Activated gamma-delta T cell treated with anti-CD3 and anti-CD28 coated beads, Interleukin-2, amount 50 U/mL, for 16 hours (primary cell): ENCODE measurements at places on chromosomes 13 and 19.

- DNase-seq = no peak
Observed at GRCh38 chr13:112761701-112762689, 72.2 kb downstream of the ATP11A start.

- DNase-seq = no peak
Observed at GRCh38 chr19:7942981-7943443, 454 bp downstream of the TIMM44 start.

DNA sequence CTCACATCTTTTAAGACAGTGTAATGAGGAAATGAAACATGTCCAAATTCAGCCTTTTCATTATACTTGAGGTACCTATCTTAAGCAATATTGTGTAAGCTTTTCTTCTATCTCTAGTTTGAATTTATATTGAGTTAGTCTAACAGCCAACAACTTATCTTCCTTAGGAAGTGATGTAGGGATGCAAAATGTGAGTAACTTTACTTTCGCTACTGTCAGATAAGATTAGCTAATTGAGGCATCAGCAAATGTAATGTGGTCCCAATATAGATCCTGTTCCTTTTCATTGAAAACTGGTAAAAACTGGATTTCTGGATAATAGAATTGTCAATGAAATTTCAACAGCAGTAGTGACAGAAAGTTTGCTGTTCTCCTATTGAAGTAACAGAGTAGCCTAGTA is 902.2 kb downstream of the GPC5 start:
- no peak for DNase-seq

GRCh38 chr19:50735869-50736268 is 12.7 kb downstream of the CLEC11A start:
- DNase-seq = no peak

DNA sequence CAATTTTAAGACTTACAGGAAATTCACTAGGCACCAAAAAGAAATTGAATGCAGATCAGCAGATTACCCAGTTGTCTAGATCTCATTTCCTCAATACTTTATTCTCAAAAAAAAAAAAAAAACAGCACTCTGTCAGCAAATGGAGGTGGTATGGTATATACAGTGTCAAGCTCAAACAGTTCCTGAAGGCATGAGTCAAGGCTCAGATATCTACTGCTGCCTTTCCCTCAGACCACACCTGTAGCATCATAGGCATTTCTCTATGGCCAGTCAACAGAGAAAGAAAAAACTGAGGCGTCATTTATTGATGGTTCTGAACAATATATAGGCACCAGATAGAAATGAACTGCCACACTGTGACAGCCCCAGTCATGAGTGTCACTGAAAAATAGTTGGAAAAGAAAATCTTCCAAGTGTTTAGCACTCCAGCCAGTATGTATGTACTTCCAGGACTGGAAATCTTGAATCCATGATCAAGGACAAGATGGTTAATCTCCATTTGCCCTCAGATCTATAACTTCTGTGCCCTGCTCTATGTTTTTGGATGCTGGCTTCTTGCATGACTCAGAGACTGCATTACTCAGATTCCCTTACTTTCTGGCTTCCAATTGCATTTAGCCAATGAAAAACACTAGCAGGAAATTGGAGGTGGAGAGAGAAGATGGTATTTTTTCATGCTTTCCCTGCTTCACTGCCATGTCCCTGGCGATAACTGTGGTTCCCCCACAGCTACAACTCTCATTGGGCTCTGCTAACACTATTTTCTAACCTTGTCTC is 8.4 kb upstream of the COG3 start:
- DNase-seq = no peak

DNA sequence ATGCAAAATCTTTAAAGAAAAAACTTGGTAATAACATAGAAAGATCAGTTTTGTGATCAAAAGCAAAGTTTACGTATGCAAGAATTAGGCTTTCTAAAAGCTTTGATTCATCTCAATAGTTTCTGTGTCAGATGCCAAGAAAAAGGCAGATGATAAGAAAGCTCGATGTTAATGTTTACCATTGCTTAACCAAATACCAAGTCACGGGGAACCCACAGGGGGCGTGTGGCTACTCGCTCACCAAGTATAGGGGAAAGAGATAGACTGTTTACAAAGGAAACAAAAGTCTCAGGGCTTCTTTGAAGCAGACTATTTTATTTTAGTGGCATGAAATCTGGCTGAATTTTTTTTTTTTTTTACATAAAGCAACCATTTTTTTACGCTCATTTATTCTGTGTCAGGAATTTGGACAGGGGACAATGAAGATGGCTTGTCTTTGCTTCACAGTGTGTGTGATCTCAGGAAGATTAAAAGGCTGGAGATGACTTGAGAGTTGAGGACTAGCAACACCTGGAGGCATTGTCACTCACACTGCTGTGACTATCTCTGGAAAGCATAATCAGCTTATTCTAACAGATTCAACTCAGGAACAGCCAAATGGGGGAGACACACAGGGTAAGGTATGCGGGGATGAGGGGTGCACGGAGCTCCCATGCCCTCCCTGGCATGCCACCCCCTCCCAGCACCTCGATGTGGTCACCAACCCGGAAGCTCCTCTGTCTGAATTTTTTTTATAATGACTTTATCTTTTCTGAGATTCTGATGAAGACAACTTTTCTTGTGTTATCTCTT is 24.9 kb downstream of the RCBTB1 start:
- DNase-seq = no peak

- no peak for DNase-seq
Observed at GRCh38 chr19:7751157-7751783, 3.9 kb upstream of the CD209 start.

GRCh38 chr13:73816702-73817101 is 317.5 kb downstream of the KLF12 start:
- DNase-seq = no peak

- no peak for DNase-seq
Observed at GRCh38 chr13:82739881-82740280, 1142.4 kb downstream of the SLITRK1 start.

DNA sequence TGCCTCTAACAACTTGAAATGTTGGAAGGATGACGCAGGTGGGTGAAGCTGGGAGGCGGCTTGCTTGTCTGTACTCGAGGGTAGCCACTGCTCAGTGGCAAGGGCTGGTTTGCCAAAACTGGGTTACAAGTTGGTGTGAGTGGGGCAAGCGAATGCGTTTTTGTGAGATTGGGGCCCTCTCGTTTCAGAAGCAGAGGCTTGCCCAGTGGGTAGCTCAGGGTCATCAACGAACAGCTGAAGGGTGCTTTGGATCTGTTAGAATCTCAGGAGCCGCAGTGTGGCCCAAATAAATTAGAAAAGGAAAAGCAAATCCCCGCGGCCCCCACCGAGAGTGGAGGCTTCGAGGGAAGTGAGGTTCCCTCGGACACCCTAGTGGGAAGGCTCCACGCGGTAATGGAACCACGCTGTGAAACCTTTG is 7.3 kb downstream of the ATP4B start:
- DNase-seq = no peak

DNA sequence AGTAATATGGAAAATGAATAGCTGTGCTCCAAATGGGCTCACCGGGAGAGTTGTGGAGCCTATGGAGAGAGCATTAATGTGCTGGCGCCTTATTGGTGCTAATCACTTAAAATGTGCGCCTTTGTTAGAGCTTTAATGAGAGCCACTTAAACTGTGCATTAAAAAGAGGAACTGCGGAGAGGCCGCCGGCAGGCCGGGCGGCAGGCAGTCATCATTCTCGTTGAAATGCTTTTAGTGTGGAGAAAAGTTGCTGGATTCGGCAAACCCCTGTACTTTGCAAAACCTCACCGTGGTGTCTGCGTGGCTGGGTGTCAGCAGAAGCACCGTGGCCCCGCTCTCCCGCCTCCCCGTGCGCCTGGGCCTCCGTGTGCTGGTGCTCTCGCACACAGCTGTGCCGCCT is 105.5 kb downstream of the KDM4B start:
- DNase-seq = no peak

- no peak for DNase-seq
Observed at GRCh38 chr19:49359851-49360820, 2.1 kb downstream of the TEAD2 start.

GRCh38 chr19:51327066-51328001 is 14.6 kb downstream of the VSIG10L start:
- DNase-seq = no peak

GRCh38 chr19:16871871-16872270 is 16.9 kb upstream of the F2RL3 start:
- DNase-seq = no peak

DNA sequence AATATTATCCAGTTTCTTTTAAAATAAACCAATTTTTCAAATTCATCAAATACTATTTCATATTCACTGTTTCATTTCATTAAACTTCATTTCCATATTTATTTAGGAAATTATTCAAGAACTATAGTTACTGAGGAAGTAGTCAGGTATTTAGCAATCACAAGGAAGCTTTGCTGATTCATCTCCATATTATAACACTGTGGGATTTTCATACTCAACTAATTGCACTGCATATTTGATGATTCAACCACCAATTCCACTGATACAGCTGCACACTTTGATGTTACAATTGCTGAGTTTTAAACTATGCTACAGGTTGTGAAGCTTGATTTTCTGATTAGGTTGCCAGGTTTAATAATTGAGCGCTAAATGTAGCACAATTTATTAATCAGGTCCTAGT is 556.8 kb upstream of the SLITRK1 start:
- DNase-seq = no peak

DNA sequence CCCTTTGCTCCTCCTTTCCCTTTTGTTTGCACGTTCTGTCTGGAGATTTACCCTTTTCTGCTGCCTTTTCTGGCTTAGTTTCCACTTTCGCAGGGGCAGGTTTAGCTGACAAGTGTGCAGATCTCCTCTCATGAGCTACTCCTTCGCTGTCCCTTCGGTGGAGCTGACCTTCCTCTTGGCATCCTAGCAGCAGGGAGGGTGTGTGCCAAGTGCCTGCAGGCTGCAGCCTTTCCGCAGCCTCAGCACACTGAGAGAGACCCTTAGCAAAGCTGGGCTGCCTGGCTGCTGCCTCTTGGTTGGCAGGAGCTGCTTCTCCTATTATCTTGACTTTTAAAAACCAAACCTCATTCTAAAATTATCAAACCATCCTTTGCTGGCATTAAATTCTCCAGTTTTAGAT is 132.5 kb downstream of the DNAJC3 start:
- no peak for DNase-seq

DNA sequence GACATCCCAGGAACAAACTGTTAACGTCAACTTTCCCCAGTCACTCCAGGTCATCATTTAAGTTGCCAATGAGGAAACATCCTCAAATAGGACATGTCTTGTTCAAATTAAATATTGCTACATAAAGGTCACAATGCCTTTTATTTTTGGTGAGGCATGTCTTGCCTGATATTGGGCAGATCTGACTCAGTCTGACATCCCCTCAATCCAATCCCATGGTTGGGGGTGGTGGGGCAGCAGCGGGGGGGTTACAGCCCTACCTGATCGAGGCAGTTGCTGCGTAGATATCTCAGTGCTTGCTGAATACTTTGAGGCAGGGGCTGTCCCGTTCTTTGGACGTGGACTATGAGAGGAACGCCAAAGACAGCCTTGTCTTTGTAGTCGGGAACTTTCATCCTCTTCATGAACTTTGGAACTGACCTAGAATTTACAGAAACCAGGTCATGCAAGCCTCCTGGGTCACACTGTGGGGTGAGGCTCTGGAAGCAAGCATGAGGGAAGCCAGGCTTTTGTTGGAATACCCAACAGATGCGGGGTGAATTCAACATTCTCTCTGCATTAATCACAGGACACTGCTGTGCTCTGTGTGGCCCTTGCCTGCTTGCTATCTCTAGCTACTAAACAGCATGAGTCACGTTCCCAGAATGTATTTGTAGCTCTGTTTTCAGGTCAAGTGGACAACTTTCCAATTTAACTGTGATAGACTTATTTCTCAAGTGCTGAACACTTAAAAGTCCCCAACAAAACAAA is 109.8 kb downstream of the KL start:
- no peak for DNase-seq

DNA sequence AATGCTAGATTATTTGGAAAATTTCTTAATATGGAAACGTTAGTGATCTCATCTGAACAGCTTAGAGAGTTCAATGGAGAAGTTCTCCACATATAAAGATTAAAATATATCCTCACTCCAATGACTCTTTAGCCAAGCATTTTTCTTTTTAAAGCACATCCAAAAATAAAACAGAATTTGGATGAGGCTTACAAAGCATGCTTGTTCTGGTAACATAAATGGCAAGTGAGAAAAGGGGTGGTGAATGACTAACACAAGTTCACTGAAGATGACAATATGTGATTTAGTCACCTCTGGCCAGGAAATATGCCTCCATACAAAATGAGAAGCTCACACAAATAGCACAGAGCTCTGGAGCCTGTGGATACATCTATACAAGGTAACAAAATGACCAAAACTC is 253.0 kb downstream of the PCDH20 start:
- no peak for DNase-seq

DNA sequence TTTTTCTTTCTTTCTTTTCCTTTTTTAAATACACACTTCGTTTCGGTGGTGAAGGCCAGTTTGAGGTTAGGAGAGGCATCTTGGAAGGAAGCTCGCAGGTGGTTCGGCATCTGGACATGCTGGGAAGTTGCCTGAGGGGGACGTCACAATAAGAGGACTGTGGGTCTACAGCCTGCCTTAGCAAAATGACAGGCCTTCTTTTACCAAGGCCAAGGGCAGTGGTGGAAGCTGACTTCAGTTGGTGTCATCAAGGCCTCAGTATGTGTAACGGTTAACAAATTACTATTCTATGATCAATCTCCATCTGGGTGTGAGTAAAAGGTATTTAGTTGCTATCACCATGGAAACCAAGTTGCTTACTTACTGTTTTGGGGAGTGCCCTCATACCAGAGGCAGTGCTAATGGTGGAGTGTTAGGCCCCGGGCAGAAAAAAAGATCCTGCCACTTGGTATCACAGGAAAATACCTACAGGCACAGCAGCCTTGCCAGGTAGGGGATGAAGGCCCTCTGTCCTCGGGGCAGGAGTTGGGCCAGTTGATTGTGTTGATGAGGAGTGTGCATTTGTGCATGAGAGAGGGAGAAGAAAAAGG is 10.3 kb downstream of the ACTN4 start:
- DNase-seq = no peak

GRCh38 chr13:62482351-62482750 is 1066.7 kb upstream of the PCDH20 start:
- no peak for DNase-seq

- no peak for DNase-seq
Observed at GRCh38 chr19:7690779-7691258, 10.2 kb downstream of the TRAPPC5 start.

GRCh38 chr13:97490702-97491307 is 56.8 kb downstream of the RAP2A start:
- DNase-seq = no peak

GRCh38 chr19:7550987-7551761 is 15.7 kb downstream of the PNPLA6 start:
- DNase-seq = no peak

DNA sequence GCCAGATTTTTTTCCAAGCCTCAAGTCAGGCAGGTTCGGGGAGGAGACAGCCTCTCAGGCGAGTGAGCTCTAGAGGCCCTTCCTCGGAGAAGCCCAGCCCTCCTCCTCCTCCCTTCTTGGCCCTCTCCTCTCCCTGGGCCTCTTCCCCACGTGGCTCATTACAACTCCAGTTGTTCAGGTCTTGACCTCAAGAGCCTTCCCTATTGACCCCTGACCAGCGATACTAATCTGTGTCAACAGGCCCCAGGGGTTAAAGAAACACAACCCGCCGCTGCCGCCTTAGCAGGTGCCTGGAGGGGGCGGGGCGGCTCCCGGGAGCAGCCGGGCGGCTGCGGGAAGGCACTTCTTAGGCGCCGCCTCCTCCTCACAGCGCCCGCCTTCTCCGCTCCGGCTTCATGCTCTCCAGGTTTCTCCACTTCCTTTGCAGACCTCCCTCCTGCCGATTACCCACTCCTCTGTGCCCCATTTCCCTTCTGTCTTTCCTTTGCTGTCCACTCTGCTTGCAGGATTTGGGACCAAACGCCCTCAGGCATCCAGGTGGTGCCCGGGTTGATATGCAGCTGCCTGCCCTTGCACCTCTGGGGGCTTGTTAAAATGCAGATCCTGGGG is 51.0 kb downstream of the LYL1 start:
- DNase-seq = no peak
